ENCODE measurements at places on chromosomes 2 and 18.
A peak's percentile ranks its signal among the peaks of the same experiment; 100 is the strongest.

GRCh38 chr2:100522430-100522829, 40.4 kb upstream of the PDCL3 start:
- DNase-seq, result no peak

DNA sequence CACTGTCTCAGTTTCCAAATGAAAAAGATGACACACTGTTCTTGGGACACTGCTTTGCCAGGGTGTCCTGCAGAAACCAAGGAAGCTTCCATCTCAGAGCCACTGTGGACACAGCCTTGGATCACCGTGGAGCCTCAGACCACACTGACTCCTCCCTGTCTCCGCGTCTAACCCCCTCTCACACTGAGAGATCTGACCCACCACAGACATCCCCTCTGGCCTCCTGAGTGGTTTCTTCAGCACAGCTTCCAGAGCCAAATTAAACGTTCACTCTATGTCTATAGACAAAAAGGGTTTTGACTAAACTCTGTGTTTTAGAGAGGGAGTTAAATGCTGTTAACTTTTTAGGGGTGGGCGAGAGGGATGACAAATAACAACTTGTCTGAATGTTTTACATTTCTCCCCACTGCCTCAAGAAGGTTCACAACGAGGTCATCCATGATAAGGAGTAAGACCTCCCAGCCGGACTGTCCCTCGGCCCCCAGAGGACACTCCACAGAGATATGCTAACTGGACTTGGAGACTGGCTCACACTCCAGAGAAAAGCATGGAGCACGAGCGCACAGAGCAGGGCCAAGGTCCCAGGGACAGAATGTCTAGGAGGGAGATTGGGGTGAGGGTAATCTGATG, 113.4 kb upstream of the PKDCC start:
- DNase-seq, result no peak

GRCh38 chr18:56639104-56639381, 651 bp upstream of the TXNL1 start:
- no peak for DNase-seq

- no peak for DNase-seq
These were observed 73.6 kb downstream of the LPIN2 start for GRCh38 chr18:2939317-2939716.

DNA sequence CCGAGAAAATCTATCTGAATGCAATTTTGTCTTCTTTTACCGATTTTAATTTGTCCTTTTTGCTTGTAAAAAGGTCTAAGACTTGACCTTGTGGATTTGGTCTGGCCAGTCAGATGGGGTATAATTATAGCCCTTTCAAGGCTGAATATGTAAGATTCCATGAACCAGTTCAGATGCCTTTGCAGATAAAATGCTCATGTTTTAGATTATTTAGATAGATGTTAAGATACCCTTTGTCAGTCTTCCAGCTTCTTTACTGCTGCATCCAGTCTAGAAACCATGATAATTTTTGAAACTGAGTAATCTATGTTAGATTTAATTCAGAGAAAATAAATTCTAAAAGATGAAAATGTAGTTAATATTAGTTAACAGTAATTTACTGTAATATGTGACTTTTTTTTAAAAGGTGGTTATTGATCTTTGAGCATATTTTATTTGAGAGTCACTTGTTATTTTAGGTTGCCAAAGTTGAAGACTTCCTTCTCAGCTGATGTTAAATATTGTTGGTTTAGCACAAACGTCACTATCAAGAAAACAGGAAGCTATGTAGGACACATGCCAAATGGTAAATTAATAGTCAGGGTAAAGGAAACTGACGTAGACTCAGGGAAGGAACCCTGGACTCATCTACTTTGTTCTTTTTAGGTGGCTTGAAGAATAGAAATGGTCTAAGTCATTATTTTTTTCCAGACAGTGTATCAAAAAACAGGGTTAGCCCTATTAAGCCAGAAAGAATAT, 29.8 kb downstream of the BABAM2 start:
- DNase-seq, result no peak

- DNase-seq, result no peak
These were observed 59.7 kb downstream of the POLE4 start for GRCh38 chr2:75018162-75018561.

- peak; percentile 72 for DNase-seq
These were observed 62.2 kb upstream of the PMAIP1 start for GRCh38 chr18:59837586-59837985.

- no peak for DNase-seq
These were observed 11.3 kb downstream of the PTPRN start for GRCh38 chr2:219297766-219298456.

DNA sequence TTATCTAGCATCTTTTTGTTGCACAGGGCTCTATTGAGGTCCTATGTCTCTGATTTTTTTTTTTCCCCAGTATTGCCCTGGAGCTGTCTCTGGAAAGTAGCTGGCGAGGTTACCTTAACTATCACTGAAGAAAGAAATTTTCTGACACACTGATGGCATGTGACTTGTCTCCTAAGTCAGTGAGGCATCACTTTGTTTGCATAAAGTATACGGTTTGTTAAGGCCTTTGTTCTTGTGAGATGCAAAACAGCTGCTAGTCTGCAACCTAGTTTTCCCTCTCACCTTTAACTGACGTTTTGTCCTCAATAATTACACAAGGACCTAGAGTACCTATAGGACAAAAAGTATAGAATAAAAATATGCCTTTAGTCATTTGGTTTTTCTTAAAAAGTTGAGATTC, 41.8 kb downstream of the UBXN4 start:
- no peak for DNase-seq

DNA sequence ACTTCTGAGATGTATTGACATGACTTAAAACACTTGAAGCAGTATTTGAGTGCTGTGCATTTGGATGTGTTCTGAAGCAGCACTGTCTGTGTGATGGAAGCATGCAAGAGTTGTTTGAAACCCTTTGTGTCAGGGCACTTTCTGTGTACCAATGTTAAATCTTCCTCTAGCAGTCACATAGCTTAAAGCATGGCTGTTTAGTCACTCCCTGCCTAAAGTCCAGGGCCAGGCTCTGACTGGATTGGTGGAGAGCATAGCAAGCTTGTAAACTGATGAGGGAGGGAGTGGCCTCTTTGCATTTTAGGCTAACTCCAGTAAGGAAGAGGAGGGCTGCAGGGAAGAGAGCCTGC, 73.5 kb downstream of the MYO1B start:
- peak; percentile 62 for DNase-seq

GRCh38 chr2:50126845-50127244, 905.1 kb downstream of the NRXN1 start:
- no peak for DNase-seq

GRCh38 chr2:188324067-188324466, 32.4 kb downstream of the GULP1 start:
- no peak for DNase-seq

- DNase-seq, result no peak
These were observed 91.6 kb downstream of the FIGN start for GRCh38 chr2:163644238-163644637.

DNA sequence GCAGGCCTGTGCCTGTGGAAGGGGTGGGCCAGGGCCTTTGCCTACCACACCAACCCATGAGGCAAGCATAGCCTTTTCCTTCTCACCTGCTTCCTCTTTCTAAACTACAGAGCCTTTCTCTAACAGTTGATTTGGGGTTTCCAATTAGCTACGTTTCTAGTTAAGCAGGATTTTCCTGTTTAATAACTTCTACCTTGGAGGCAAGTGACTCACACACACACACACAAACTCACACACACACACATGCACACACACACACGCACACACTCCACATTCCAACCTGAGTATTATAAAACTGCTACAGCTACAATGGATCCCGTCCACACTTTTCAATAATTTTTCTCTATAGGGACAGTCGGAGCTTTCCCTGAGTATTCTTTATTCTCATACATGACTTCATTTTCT, 84.9 kb downstream of the SOX11 start:
- no peak for DNase-seq

DNA sequence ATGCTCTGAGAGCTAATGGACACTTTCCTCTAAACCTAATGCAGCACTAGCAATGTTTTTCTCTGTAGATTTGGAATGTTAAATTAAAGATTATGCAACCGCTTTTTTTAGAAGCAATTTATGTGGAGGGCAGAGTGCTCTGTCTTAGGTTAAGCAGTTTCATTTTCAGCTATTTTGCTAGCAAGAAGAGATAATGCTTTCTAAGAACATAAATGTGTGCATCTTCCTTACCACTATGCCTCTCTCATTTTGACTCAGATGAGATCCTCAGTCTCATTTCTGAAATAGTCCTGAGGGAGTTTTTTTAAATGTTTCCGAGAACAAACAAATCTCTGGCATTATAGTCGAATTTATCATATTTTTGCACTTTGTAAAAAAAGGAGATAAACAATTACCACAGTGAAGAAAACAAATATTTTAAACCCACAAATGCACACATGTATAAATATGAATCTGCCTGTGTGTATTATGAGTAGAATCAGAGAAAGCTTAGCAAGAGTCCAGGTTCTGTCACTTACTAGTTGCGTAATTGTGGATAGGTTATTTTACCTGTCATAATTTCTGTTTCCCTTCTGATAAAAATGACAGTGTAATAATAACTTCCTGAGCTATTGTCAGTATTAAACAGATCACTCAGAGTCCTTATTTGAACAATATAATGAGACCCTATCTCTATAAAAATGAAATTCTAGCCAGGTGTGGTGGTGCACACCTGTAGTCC, 207.7 kb upstream of the CRIM1 start:
- DNase-seq, result no peak

- DNase-seq, result no peak
These were observed 17.6 kb upstream of the CHST9 start for GRCh38 chr18:27202741-27203140.

DNA sequence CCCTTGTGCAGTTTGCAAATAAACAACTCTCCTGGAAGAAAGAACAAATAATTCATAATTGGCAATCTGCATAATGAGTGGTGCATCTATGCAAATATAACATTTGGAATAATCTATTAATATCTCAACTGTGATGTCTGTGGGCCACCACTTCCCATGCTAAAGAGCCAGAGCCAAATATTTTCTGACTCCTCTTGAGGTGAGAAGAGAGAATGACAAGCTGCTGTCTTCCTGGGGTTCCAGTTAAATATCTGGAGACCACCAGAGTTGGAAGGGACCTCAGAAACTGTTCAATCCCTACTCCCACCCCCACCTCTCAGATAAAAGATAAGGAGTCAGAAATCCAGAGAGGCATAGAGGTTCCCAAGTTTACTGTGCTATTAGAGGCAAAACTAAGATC, 241.0 kb upstream of the SLC14A2 start:
- DNase-seq, result no peak

DNA sequence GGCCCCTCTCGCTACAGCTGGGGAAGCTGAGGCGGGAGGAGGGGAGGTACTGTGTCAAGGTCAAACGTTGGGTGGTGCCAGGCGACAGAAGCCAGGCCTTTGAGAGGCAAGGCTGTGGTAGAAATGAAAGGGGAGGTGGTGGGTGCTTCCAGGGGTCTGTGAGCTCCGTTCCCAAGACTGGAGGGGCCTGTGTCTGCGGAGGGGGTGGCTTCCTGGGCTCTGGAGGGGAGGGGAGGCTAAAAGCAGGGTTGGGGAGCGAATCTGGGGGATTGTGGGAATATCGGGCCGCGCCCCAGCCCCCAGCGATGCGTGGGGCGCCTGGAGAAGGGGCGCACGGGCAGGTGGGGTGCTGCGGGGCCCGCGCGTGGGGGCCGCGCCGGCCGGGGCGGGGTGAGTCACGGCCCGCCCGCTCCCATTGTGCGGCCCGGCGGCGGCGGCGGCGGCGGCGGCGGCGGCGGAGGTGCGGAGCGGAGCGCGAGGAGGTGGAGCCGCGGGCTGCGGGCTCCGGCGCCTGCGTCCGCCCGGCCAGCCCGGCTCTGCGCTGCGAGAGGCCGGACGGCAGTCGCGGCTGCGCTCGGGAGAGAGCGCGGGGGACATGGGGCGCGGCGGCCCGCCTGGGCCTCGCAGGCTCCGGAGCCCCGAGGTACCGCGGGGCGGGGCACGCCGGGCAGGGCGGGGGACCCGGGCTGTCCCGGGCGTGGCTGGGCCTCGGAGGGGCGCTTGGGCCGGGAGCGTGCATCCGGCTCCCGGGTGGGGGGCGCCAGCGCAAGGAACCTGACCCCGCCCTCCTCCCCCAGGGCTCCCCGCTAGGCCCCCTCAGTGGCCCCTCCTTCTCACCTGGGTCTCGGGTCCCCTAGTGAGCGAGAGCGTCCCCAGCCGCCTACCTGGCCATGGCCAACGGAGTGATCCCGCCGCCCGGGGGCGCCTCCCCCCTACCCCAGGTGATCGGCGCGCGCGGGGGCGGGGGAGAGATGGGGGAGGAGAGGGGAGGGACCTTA, at the start of gene SLC4A3:
SLC4A3 (plus strand) TSS at position 528 of the 998 bp plus-strand sequence; CDS start at position 891, 363 bp downstream.
- peak; percentile 95 for DNase-seq

DNA sequence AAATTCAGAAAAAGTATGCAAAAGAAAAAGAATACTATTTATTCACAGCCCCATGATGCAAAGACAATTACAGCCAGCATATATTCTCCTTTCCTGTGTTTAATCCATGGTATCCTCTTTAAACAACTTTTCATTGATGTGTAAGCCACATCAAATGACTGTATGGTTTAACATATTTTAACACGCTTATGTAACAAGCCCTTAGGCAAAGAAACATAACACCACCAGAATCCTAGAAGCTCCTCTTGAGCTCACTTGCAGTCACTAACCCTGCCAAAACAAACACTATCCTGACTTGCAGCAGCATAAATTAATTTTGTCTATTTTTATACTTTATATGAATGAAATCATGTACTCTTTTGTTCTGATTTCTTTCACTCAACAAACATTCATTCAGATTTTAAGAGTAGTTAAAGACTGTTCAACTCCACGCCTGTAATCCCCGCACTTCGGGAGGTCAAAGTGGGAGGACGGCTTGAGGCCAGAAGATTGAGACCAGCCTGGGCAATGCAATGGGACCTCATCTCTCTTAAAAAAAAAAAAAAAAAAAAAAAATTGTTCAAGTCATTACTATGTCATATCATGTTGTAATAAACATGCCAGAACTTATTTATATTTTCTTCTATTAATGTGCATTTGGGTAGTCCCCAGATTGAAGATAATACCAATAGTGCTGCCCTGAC, 226.3 kb downstream of the NBAS start:
- no peak for DNase-seq

GRCh38 chr2:28055325-28055970, 164.9 kb downstream of the BABAM2 start:
- no peak for DNase-seq

DNA sequence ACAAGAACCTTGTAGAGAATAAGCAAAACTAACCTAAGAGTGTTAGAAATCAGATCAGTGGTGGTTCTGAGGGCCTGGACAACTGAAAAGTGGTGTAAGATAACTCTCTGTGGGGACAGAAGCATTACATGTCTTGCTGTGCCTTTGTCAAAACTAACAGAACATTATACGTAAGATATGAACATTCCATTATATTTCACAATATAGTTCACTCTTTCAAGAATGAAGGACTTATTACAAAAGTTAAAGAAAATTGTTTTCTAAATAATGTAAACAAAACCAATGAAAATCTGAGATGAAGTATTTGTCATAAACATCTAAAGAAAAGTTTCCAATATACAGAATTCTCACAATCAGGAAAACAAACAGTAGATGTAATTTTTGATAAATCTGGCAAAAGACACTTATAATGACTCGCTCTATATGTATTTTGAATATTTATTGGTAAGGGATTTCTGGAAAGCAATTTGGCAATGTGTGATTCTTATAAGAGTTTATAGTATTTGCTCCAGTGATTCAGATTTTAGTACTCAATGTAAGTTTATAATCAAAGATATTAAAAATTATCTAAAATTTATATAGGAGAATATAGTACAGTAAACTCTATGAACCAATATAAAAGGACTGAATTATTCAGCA, 258.4 kb downstream of the CD226 start:
- no peak for DNase-seq
